GM04503 (cell line): ENCODE measurements at places on chromosomes 3 and 15.

DNA sequence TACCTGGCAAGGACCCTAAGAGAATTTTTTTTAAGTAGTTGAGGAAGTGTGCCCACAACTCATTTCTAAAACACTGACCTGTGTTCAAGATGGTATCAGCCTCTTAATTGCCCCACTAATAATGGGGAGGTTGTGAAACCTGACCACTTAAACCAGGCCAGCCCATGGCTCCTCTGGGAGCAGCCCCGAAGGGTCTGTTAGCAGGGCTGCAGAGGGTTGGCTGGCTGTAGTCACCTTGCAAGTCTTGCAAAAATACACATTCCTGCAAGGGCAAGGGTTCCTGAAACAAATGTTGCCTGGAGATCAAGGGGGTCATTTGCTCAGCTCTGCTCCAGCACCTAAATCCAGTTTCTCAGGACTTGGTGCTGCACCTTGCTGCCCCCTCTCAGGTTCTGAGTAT lies 3.2 kb downstream of the IL17RD start:
- no peak for DNase-seq

DNA sequence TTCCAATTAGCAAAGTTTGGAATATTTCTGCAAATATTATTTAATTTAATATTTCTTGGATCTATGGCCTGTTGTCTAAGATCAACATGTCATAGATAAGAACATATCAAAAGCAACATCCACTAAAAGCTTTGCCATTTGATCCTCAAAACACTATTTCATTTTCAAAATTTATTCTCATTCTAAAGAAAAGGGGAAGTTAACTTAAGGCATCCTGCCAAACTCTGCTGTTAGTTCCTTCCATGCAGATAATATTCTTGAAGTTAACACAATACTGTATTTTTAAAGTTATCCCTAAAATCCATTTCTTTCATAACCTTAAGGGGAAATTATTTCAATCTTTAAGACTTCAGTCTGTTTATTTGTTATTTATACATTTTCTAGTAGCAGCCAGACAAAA lies 28.2 kb upstream of the GBE1 start:
- DNase-seq = no peak

GRCh38 chr3:133939463-133939835 lies 43.8 kb upstream of the RAB6B start:
- no peak for DNase-seq

DNA sequence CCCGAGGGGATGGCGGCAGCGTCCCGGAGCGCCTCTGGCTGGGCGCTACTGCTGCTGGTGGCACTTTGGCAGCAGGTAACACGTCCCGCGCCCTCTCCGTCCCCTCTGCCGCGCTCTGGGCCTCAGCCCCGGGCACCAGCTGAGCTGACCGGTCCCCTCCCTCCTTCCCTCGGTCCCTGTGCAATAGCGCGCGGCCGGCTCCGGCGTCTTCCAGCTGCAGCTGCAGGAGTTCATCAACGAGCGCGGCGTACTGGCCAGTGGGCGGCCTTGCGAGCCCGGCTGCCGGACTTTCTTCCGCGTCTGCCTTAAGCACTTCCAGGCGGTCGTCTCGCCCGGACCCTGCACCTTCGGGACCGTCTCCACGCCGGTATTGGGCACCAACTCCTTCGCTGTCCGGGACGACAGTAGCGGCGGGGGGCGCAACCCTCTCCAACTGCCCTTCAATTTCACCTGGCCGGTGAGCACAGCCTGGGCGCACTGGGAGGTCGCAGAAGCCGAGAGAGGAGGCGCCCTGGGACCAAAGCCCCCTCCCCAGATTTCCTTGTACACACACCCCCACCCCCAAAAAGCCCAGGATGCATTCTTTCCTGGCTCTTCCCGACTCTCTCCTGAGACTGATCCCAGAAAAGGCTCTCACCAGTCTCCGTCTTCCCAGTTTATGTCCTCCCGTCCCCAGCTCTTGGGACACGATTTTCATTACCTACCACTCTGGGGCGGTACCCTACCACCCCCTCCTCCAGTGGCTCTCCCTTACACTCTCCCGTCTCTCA lies 705 bp downstream of the DLL4 start:
- DNase-seq = no peak

- DNase-seq = no peak
Observed at GRCh38 chr3:10949197-10949596, 43.4 kb upstream of the SLC6A1 start.

DNA sequence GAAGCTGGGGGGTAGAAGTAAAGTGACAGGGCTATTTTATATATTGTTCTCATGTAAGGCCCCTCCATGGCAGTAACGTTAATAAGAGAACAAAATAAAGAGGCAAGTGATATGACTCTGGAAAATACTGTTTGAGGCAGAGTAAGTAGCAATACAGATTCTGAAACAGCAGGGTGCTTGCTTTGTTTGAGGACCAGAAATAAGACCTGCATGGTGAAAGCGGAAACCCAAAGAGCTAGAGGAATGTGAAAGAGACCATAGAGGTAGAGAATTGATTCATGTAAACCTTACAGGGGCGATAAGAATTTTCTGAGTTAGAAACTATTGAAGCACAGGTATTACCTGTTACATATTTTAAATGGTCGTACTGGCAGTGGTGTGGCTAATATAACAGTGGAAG lies 1517.1 kb downstream of the SI start:
- no peak for DNase-seq

GRCh38 chr3:72938471-72939265 lies 50.8 kb downstream of the GXYLT2 start:
- peak; percentile 95 for DNase-seq

GRCh38 chr3:63228677-63229076 lies 49.4 kb upstream of the SYNPR start:
- DNase-seq = peak; percentile 11
